ENCODE measurements at places on chromosomes 6 and 20.
A peak's percentile ranks its signal among the peaks of the same experiment; 100 is the strongest.

- DNase-seq, result no peak
These were observed 55.0 kb downstream of the SOX4 start for GRCh38 chr6:21648475-21649050.

GRCh38 chr6:90224196-90224595, 72.4 kb downstream of the BACH2 start:
- DNase-seq, result no peak

DNA sequence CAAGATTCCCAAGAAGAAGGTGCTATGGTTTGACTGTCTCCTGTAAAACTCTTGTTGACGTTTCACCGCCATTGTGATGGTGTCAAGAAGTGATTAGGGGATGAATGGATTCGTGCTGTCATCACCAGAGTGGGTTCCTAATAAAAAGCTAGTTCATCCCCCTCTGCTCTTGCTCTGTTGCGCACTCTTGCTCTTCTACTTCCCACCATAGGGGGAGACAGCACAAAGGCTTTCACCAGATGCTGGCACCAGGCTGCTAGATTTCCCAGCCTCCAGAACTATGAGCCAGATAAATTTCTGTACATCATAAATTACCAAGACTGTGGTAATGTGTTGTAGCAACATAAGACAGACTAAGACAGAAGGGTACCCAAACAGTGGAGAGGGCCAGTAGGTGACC, 21.6 kb upstream of the CCDC28A start:
- no peak for DNase-seq

- DNase-seq, result no peak
These were observed 392.2 kb upstream of the MARCKS start for GRCh38 chr6:113464960-113465359.

- no peak for DNase-seq
These were observed 13.1 kb downstream of the MTHFD1L start for GRCh38 chr6:150878347-150879213.

GRCh38 chr6:132153221-132153898, 202.2 kb upstream of the CCN2 start:
- DNase-seq, result no peak

- no peak for DNase-seq
These were observed 77.6 kb downstream of the HUS1B start for GRCh38 chr6:579339-579738.

DNA sequence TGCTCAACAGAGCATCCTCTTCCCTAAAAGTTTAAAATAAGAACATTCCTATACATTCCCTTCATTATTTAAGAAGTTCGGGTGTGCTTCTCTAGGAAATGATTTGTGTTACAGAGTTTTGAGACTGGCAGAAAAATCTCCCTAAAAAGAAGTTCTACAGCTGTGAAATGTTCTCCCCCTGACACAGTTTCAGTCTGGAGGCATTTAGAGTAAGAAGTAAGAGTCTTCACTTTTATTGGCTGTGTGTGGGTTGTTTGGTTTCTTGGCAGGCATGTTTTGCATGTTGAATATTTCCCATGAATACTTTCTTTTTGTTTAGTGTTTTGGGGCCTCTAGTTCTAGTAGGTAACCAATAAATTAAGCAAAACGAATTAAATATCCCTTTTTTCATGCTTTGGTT, 195.9 kb downstream of the TENT5A start:
- DNase-seq, result no peak

- peak; percentile 64 for DNase-seq
These were observed at the start of gene RREB1 for GRCh38 chr6:7107578-7108195. RREB1 (plus strand) TSS chr6:7107961; CDS start chr6:7181912, 73,951 bp downstream.

GRCh38 chr6:1621070-1621701, 11.5 kb downstream of the FOXC1 start:
- DNase-seq, result no peak

DNA sequence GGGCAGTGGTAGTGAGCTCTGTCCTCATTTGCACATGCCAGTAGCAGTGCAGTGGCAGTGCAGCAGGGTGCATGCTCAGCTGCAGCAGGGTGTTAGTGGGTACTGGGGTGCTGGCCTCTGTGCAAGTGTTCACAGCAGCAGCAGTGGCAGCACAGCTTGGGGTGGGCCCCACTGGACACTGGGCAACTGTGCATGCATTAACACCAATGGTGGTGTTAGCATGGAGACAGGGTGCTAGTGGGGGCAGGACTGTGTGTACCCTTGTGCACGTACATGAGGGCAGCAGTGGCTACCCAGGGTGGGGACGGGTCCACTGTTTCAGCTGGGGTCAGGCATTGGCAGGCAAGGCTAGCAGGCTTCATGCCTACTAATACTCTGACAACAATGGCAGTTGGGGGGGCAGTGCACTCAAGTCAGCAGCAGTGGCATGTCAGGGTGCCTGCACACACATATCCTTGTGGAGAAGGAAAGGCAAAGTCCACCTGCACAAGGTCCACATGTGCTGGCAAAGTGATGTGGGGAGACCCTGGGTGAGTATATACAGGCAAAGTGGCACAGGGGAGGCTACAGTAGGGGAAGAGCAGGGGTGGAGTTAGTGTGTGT, 60.2 kb downstream of the UNC5CL start:
- no peak for DNase-seq

GRCh38 chr20:11067359-11067758, 393.6 kb upstream of the JAG1 start:
- DNase-seq, result no peak

DNA sequence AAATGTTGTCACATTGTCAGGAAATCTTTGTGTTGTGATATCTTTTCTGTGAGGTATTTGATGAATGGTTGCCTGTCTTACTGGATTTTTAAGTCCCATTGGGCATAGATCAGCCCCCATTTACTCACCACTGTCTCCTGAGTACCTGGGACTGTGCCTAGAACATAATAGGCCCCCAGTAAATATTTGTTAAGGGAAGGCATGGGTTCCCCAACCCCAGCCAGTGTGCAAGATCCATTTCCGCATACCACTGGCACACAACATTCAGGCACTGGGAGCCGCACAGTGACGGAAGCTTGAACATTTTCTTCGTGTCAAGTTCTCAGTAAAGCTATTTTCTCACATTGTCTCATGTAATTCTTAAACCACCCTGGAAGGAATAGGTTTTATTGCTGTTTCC, 72.2 kb downstream of the UNC5CL start:
- no peak for DNase-seq

DNA sequence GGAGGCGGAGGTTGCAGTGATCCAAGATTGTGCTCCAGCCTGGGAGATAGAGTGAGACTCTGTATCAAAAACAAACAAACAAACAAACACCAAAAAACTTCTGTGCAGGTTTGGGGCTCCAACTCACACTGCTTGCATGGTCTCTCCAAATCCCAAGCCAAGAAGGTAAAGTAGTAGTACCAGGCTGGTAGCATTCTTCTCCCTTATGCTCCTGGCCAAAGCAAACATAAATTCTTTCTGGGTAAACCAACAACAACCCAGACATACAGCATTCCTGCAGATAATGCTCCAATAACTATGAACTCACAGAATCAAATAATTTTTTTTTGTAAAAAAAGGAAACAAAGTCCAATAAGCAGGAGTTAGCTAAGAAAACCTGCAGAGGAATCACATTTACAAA, 57.8 kb upstream of the KLHL31 start:
- no peak for DNase-seq

DNA sequence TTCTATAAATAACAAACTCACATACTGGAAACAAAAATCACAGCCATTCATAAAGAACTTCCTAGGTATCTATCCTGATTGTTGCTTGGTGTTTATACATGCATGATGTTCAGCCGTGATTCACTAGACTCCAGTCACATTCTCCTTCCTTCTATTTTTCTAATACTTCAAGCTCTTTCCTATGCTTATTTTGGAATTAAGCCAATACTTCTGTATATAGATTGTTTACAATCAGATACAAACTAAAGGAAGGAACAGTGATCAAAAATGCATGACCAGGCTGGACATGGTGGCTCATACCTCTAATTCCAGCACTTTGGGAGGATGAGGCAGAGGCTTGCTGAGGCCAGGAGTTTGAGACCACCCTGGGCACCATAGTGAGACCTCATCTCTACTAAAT, 377.5 kb upstream of the IRAK1BP1 start:
- DNase-seq, result no peak

DNA sequence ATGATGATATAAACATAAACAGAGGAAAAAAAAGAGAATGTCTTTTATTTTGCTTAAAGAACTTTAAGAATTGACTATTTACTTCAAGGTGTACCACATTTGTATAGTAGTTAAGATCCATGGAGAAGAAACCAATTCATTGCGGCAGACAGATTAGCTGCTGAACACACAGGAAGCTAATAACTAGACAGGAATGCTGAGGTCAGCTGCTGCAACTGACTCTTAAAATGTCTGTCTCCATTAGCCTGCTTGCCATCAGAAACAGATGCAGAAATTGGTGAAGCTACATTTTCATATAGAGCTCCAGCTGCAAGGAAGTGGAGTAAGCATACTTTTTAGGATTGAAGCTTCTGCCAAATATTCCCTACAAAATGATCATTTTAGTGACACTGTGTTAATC, 939.5 kb downstream of the EPHA7 start:
- DNase-seq, result no peak

DNA sequence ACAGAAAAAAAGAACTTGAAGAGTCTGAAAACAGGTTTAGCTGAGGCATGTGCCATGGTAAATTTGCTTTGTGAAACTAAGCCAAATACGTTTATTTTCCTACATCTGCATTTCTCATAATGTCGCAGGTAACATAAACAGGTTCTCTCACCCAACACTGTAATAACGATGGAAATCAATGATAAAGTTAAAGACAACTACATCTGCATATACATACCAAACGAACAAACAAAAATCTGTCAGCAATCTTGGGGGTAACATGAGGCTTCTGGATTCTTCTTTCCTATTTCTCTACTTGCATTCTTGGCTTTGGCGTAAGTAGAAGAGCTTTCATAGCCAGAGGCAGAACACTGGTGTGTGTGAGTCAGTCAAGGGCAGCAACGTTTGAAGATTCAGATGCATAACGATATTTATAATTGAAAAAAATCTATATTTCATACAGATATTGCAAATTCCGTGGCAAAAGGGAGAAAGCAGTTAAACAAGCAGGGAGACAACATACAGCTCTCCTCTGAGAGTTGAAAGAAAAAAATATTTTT, 195.1 kb downstream of the EDN1 start:
- no peak for DNase-seq

DNA sequence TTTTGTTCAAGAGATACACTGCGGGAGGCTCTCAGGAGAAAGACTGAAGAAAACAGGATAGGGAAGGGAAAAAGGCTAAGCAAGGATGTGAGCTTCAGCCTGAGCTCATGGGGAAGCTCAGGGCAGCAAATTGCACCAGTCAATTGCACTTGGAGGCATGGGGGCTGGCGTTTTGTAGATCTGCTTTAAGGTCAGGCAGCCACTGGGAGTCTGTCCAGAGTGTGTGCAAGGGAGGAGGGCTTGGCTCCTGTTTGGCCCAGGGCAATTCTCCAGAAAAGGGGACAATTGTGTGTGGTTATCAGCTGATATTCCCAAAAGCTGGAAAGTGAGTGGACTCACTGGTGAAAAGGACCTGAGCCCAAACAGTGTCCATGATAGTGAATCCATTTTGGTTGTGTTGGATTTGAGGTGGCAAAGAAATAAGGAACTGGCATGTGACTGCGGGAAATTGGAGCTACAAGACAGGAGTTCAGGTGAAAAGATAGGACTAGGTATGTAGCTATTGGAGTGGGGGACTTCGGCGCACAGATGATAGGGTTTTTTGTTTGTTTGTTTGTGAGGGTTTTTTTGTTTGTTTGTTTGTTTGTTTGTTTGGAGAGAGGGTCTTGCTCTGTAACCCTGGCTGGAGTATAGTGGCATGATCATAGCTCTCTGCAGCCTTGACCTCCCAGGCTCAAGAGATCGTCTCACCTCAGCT, 22.3 kb upstream of the IER3 start:
- DNase-seq, result no peak

GRCh38 chr6:88916615-88917208, 46.7 kb downstream of the RNGTT start:
- no peak for DNase-seq

All from CD4-positive, alpha-beta T cell treated with Interleukin-10 for 1 hour (primary cell).